ENCODE measurements at places on chromosomes 12 and 14. TPM values are rescaled to one million over a fixed set of nuclear protein-coding genes. Genes with fewer than 3 reads are reported as not detected.

GRCh38 chr12:122189626-122190475, 6.9 kb downstream of the LRRC43 start:
- no peak overlapping the region for H3K4me3 ChIP-seq
- H3K4me1 ChIP-seq: no peaks in the 10 kb centered on the region
- H3K27ac ChIP-seq: no peak overlapping the region
- DNase-seq: no peak

GRCh38 chr12:110600254-110600653, 13.7 kb upstream of the TCTN1 start:
- no peak overlapping the region for H3K4me3 ChIP-seq
- no peaks in the 10 kb centered on the region for H3K4me1 ChIP-seq
- no peak for DNase-seq
- no peaks in the 10 kb centered on the region for H3K27me3 ChIP-seq

GRCh38 chr14:60510951-60511599, 2.1 kb downstream of the SIX6 start:
- peak overlapping the region; percentile 11 for H3K4me3 ChIP-seq
- no peak overlapping the region for H3K27ac ChIP-seq
- H3K4me1 ChIP-seq: peaks cover 11% of the 10 kb centered on the region
- H3K27me3 ChIP-seq: peaks cover 93% of the 10 kb centered on the region
- no peaks in the 10 kb centered on the region for H3K36me3 ChIP-seq
- DNase-seq: no peak

- peak overlapping the region; percentile 36 for H3K27ac ChIP-seq
- no peak overlapping the region for H3K4me3 ChIP-seq
- DNase-seq: no peak
- peaks cover 22% of the 10 kb centered on the region for H3K4me1 ChIP-seq
- no peaks in the 10 kb centered on the region for H3K27me3 ChIP-seq
Observed at GRCh38 chr12:54407183-54407905, 11.7 kb downstream of the ITGA5 start.

- peaks cover 16% of the 10 kb centered on the region for H3K27me3 ChIP-seq
- DNase-seq: peak; percentile 59
- peaks cover 13% of the 10 kb centered on the region for H3K4me1 ChIP-seq
- H3K27ac ChIP-seq: no peak overlapping the region
Observed at GRCh38 chr12:130775953-130776856, 60.1 kb upstream of the RIMBP2 start.

GRCh38 chr12:3378655-3379054, 112.3 kb upstream of the PRMT8 start:
- H3K4me1 ChIP-seq: no peaks in the 10 kb centered on the region
- H3K27me3 ChIP-seq: no peaks in the 10 kb centered on the region
- DNase-seq: no peak

DNA sequence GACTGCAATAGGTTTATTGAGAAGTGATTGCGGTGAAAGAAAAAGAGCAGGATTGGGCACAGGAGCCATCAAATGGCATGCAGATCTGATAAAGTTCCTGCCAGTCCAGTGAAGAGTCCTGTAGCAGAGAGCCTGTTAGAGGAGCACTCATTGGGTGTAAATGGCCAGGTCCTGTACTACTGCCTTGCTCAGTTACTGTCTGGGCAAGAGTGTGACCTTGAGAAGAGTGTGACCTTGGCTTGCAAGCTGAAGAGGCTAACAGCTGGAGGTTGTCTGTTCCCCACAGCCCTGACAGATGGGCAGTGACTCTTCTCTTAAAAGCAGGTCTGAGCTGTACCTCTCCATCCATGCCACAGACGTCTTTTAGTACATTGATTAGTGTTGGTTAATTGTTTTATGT, 148.6 kb upstream of the SLC38A2 start:
- H3K4me3 ChIP-seq: no peak overlapping the region

DNA sequence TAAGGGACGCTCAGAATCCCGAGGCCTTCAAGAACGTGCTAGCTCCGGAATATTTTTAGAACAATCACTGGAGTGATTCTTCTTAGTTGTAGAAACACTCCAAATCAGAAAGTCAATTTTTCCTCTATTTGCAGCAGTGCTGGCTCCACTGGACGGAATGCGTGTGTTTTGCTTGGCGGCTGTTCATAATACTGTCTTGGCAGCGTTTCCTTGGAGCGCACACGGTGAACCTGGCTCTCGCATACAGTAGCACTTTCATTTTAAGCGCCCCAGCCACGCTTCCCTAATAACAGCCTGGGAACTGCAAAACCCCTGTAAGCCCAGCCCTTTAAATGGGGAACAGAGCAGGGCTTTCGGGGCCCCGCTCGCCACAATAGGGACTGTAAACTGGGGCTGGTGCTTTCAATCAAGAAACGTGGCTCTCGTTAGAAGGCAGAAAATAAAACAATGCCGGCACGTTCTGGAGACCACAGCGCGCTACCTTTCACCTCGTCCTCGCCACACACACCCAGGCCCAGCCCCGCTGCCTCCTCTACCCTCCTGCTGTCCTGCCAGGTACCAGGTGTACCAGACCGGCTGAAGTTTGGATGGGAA, 79.9 kb downstream of the BCL11B start:
- no peak overlapping the region for H3K27ac ChIP-seq
- no peaks in the 10 kb centered on the region for H3K27me3 ChIP-seq
- peak overlapping the region; percentile 52 for H3K4me3 ChIP-seq
- peaks cover 14% of the 10 kb centered on the region for H3K4me1 ChIP-seq

- H3K27ac ChIP-seq: no peak overlapping the region
- H3K4me1 ChIP-seq: peaks cover 14% of the 10 kb centered on the region
- H3K36me3 ChIP-seq: no peaks in the 10 kb centered on the region
- no peaks in the 10 kb centered on the region for H3K27me3 ChIP-seq
Observed at GRCh38 chr12:15276088-15276698, 46.1 kb upstream of the PTPRO start.

DNA sequence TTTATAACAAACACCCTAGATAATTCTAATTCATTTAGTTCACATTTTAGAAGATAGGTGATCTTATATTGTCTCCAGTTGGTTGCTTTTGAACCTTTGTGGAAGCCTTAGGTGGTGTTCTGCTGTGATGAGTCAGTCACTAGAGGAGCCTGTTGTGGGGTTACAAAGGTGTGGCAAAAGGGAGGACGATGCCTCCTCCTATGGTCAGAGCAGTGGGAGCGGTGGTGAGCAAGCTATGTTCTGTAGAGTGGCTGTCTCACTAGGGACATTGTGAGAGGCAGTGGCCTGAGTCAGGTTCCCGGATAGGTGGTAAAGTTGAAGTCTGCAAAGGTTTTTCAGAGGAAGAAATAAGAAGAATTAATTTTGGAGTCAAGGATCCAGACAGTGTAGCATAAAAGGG, 71.6 kb upstream of the USP44 start:
- no peak overlapping the region for H3K27ac ChIP-seq
- no peaks in the 10 kb centered on the region for H3K27me3 ChIP-seq
- H3K36me3 ChIP-seq: no peaks in the 10 kb centered on the region

Gene RNU4-1
- total RNA-seq: 741 TPM

Gene PTPRR
- total RNA-seq: 0.85 TPM

All from heart left ventricle (tissue), 16 donors.